ENCODE measurements at places on chromosomes 11 and 22. TPM values are rescaled to one million over a fixed set of nuclear protein-coding genes. Genes with fewer than 3 reads are reported as not detected.

Gene CNGA4
- total RNA-seq: not detected

Gene OR52B2
- not detected for total RNA-seq

Gene SCGB1A1
- total RNA-seq: not detected

Gene VWCE
- total RNA-seq: 0.33 TPM

Gene TSSK2
- not detected for total RNA-seq

Gene CLTCL1
- 3.0 TPM for total RNA-seq

Gene CCDC87
- 0.69 TPM for total RNA-seq

Gene DUSP8
- total RNA-seq: 0.73 TPM

Gene PTPN5
- not detected for total RNA-seq

Gene NAALAD2
- 0.67 TPM for total RNA-seq

Gene RASGRP2
- not detected for total RNA-seq

All from melanocyte of skin (primary cell).